COR-L47 (cell line): ENCODE measurements at places on chromosomes 12 and 14.

DNA sequence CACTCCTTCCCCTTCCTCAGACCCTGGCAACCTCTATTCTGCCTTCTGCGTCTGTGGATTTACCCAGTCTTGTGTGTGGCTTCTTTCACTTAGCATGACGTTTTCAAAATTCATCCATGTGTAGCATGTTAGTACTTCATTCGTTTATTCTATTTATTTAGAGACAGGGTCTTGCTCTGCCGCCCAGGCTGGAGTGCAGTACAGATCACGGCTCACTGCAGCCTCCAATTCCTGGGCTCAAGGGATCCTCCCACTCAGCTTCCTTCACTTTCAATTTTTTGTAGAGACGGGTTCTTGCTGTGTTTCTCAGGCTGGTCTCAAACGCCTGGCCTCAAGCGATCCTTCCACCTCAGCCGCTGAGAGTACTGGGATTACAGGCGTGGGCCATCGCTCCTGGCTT is 37.0 kb downstream of the B4GALNT3 start:
- DNase-seq = no peak

GRCh38 chr12:29858270-29858786 is 74.6 kb upstream of the TMTC1 start:
- DNase-seq = no peak

DNA sequence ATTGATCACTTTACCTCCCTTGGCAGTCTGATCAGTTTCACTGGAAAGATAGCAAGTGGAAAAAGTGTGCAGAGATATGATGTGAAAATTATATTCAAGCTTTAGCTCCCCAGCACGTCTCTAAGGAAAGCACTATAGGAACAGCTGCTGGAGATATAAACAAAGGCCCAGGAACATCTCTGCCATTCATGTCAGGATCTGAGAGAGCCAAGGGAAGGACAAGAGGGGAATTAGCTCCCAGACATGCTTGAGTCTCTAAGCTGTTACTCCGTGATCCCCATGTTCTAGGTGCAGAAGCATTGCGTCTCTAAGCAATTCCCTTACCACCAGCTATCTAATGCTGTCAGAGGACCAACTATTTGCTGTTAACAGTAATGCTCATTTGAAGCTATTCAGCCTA is 700.2 kb downstream of the DIO2 start:
- DNase-seq = no peak

GRCh38 chr14:99809360-99809759 is 16.1 kb downstream of the EML1 start:
- no peak for DNase-seq

- no peak for DNase-seq
Observed at GRCh38 chr14:99066378-99066777, 205.6 kb downstream of the BCL11B start.

DNA sequence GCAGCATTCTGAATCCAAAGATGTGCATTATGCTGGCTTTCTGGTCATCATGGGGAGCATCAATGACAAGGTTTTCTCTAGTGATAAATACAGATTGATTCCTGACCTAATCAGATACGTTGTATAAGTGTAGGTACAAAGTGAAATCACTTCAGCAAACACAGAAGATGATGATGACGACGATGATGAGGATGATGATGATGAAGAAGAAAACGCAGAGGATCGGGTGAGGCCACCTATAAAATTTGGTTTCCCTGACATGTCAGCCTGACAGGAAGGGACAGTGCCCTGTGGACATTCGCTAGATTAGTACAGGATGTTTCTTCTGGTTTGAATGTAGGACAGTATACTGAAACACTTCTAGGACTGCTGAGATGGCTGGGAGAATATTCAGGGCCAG is 20.2 kb downstream of the RNF34 start:
- DNase-seq = no peak

GRCh38 chr12:48068457-48068856 is 37.4 kb downstream of the SENP1 start:
- DNase-seq = no peak

DNA sequence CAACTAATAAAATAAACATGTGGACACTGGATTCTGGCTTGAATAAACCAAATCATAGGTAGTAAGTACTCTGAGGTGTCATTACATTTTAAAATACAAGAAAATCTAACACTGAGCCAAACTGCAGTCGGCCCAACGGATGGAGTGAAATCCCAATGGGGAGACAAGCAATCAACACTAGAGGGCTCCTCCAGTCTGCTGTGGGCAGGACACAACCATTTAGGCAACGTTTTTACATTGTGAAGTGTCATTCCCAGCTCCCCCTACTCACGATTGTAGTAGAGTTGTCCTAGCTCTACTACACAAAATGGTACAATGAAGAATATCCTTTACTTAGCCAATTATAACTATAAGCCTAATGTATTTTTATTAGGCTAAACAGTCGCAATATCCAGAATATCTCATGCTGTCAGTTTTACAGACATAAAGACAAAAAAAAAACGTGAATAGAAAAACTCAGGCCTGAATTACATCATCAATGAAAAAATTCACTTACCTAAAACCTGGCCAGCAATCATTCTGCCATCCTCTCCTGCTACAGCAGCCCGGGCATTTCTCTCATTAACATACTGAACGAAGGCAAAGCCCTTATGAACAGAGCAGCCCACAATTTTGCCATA is 35.7 kb downstream of the HNRNPC start:
- no peak for DNase-seq

DNA sequence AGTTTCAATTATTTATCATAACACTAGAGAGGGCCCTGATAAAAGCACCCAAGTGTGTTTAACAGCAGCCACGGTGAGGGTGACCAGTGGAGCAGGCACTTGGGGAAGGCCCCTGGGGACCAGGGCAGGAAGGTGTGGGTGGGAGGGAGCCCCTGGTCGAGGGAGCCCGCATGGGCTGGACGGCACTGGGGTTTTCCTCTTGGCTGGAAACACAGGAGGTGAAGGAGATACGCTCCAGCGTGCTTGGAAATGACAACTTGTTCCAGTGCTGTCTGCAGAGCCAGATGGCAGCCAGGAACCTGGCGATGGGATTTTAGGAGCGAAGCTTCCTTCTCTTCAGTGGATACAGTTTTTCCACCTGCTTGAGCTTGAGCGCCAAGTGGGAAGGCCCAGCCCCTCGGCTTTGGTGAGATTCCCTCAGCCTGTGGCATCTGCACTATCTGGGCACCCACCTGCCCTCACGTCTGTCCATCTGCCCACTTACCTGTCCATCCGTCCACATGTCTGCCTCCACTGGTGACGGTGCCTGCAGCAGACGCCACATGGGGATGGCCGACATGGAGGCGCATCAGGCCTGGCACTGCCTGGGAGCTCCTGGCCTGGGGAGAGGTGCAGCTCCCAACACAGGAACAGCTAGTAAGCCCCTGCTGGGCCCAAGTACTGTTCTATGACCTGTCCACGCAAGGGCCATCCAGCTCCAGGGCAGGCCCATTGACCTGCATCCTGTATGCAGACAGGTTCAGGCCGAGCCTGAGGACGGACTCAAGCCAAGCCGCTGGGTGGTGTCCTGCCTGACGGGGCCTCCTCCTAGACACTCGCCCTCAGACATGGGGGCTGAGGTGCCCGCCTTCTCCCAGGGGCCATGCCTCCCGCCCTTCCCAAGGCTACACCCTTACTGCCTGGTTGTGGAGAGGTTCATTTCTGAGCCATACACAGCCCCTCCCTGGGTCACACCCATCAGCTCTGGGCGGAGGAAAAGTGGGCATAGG is 192.2 kb upstream of the C14orf180 start:
- no peak for DNase-seq

- no peak for DNase-seq
Observed at GRCh38 chr14:72812292-72812851, 81.5 kb downstream of the DPF3 start.

GRCh38 chr12:96247563-96247962 is 53.4 kb downstream of the ELK3 start:
- DNase-seq = no peak

DNA sequence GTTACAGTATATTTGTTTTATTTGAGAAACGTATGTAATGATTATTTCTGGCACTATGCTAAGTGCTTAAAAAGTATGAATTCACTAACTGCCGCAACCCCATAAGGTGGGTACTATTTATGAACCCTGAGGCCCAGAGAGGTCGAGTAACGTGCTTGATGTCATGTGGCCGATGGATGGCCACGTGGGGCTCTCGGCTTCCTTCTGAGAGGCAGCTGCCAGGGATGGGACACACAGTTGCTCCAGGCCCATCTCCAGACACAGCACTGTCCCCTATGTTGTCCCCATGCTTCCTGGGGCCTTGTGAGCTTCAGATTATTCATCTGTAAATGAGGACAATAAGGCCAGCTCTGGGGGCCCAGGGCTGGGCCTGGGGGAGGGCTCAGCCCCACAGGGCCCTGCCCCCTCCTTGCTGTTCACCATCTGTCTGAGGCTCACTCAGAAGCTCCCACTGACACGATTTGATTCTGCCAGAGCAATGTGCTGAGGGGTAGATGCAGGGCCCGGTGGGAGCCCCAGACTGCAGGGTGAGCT is 115.0 kb downstream of the CALM1 start:
- DNase-seq = peak; percentile 51

DNA sequence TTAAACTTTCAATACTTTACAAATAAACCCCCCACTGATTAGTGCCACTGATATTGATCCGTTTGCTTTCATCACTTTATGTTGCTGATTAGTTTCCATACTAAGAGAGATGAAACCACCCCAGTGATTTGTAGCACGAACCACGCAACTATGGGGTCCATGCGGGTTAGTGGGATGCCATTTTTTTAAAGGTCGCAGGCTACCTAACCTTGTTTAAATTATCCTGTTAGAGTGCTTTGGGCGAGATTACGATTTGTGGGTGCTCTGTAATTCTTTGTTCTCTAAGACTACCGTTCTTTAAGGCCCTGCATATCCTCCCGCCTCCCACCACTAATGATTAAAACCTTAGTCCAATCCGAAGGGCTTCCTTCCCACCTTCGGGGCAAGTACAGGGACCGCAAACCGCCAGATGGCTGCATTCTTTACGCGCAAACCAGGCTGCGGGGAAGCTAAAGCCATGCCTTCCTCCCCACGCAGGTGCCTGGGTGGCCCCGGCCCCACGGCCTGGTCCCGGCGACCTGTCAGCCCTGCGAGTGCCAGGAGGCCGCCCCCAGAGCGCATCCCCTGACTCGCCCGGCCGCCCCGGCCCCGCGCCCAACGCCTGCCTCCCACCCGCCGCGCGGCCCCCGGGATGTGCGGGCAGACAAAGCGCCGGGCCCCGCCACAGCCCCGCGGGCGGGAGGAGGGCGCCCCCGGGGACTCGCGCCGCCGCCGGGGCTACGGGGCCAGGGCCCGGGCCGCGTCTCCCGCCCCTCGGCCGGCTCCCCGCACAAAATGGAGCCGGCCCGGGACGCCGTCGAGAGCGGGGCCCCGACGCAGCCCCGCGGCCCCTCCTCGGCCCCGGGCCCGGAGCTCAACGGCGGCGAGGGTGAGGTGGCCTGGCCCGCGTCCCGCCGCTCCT is 759 bp downstream of the NFYB start:
- peak; percentile 16 for DNase-seq

- DNase-seq = no peak
Observed at GRCh38 chr14:68208218-68208617, 388.6 kb downstream of the RAD51B start.

GRCh38 chr12:19144287-19144686 is 14.8 kb downstream of the PLEKHA5 start:
- no peak for DNase-seq

GRCh38 chr14:77707355-77707723 is 484 bp downstream of the ALKBH1 start:
- DNase-seq = peak; percentile 39

DNA sequence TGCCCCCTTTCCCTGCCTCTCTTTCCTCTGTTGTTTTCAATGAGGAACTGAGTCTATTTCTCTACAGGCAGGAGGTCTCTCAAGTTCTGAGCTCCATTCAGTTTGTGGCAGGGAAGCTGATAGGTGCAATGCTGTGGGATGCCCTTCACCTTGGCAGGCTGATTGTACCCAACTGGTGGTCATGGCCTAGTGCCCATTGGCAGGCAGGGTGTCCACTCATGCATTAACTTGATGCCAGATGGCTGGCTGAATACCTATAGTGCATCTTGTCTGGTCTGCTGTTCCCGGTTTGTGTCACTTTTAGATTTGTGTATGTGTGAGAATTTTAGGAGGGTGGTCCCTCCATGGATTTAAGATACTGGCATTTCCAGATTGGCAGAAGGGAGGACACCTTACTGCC is 20.0 kb upstream of the ITGA5 start:
- no peak for DNase-seq

DNA sequence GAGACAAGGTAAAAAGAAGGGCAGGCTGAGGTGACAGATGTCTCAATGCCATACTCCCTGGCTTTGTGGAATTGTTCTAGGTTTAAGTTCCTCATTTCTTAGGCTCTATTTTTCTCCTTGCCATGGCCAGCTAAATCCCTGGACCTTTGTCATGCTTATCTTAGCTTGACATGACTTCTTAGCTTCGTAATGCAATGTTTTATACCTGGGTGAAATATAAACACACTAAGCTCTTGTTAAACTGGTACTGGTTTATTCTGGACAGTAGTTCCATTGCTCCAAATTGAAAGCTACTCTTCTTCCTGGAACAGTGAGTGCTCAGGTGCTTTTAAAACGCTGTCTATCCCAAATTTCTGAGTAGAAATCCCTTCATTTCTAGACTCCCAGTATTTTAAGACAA is 17.4 kb upstream of the ARHGAP5 start:
- no peak for DNase-seq

- no peak for DNase-seq
Observed at GRCh38 chr14:94303111-94303510, 10.0 kb upstream of the SERPINA10 start.

GRCh38 chr12:29634057-29634456 is 136.6 kb upstream of the OVCH1 start:
- DNase-seq = no peak

GRCh38 chr12:39389399-39390150 is 53.3 kb downstream of the KIF21A start:
- no peak for DNase-seq

DNA sequence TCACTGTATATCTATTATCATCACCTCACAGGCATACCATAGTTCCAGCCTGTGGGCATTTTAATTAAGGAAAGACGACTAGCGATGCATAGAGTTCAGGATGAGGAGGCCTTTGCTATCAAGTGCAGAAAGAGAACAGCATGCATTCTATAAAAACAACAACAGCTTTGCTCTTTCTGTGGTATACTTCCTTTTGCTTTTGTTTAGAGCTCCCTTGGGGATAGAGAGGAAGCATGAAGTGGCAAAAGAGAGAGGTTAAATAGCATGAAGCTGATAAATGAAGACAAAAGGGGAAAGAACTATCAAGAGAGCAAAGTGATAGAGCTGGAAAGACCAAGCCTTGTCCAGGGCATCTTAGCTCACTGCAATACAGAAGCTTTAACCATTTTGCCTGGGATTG is 23.5 kb downstream of the IFNG-AS1 start:
- DNase-seq = no peak
